ENCODE measurements at places on chromosomes 1 and 21.

- no peak for DNase-seq
Measured at GRCh38 chr21:34570313-34570712, 44.6 kb downstream of the RCAN1 start.

DNA sequence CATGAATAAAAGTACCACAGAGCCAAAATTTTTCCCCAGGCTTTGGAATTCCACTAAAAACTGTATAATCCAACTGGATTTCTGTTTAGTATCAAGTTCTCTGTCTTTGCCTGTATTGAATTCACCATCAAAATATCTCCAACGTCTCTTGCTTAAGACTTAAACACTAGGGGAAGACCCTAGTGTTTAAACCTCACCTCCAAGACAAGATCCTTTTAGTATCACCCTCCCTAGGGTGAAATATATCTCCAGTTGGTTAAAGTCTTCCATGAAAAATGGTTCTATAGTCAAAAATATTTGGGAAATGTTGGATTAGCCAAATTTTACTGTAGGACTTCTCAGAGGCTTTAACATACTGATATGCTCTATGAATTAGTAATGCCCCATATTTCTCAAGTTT lies 8.1 kb upstream of the XCL1 start:
- DNase-seq: no peak

DNA sequence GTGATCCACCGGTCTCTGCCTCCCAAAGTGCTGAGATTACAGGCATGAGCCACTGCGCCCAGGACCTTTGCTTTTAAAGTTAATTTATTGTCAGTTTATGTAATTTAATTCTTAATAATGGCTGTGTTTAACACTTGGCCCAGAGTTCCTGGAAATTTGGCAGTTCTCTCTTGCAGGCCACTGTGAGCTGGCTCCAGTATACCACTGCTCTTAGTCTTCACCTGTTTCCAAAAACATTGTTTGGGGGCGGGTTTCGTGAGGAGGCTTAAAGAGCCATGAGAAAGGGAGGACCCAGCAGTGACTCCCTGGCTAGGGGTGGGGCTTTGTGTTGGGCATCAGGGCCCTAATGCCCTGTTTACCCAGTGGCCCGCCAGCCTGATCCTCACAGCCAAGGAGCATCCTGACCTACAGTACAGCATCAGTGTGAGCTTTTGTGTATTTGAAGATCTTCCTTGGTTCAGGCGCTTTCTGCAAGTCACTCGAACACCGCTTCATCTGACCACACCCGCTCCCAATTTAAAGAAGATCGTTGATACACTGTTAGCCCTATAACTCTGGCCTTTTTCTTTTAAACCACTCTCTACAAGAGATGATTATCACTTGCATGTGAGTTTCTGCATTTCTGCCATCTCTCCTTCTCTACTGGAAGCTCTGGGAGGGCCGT lies 12.0 kb upstream of the BGLAP start:
- no peak for DNase-seq

DNA sequence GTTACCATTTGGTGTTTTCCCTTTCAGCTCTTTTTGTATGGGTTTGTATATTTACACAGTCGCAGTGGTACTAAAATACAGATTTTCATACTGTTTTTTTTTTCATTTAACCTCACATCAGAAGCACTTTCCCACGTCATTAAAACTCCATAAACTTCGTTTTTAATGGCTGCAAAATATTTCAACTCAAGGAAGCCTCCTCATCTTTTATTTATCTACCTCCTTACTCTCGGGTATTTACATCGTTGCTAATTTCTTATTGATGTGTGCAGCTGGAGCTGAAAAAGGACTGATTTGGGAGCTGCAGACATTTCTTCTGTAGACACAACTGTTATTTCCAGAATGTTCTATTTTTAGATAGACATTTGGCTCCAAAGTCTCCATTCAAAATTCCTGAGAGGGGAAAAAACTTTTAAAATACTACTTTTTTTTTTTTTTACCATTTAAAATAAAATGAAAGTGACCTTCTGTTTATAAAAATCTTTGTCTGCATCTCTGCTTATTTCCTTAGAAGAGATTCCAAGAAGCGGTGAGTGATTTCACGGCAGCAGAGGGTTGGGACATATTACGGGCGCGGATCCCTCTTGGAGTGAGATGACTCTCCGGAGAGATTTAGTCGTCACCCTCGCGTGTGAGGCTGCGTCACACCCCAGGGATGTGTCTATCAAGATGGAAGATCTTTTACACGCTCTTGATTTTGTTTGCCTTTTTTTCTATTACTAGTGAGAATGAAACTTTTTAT lies 10.1 kb downstream of the RUNX3 start:
- DNase-seq: no peak

GRCh38 chr1:98420376-98421084 lies 241.0 kb upstream of the SNX7 start:
- no peak for DNase-seq
